Spinal cord (tissue), 10 donors: ENCODE measurements at places on chromosomes 5 and 9. TPM values are rescaled to one million over a fixed set of nuclear protein-coding genes. Genes with fewer than 3 reads are reported as not detected.

The SMIM33 gene
- not detected for total RNA-seq

The OR13J1 gene
- 0.10 TPM for total RNA-seq

DNA sequence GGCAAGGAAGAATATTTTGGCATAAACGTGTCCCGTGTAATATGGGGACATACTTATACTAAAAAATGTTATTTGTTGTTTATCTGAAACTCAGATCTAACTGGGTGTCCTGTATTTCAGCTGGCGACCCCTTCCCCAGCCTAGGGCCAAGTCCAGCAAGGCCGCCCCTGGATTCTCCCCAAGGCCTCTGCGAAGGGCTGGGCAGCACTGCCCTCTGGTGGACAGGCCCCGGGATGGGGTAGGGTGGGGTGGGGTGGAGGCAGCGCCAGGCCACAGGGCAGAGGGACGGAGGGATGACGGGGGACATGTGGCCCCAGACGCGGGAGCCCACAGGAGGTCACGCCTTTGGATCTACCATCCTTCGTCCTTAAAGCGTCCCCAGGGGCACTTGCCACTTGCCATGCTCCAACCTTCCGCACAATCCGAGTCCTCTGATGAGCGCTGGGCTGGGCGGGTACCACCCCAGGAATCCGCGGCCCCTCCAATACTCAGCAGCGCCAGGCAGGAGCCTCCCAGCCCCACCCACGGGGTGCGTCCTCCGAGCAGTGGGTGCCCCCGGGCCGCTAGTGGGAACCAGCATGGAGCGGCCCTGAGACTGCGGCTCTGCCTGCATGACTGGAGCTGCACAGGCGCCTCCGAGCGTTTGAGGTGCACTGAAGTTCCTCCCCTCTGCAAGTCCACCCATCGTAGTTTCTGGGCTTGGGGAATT, 7.1 kb upstream of the AGPAT2 start:
- peaks cover 3% of the 10 kb centered on the region for H3K36me3 ChIP-seq
- no peak for DNase-seq
- no peak overlapping the region for H3K4me3 ChIP-seq
- no peaks in the 10 kb centered on the region for H3K27me3 ChIP-seq
- no peak overlapping the region for H3K27ac ChIP-seq

DNA sequence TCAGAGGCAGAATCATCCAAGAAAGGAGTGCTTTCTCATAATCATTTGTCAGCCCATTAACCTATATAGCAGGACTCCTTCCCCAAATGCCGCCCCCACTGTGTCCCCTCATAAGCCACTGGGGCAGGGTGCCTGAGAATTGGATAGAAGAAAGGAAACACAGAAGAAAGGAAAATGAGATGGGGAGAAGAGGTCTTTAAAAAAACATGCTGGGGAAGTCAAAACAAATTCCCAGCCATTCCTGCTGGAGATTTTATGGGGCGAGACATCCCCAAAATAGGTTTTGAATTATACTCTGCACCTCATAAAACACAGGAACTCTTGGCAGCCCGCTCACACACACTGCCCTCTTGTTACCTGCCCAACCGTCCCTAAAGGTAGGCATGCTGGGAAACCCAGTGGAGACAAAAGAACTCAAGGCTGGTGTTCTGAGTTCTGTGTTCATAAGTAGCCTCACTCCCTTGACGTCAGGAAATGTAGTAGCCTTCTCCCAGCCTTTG, 19.7 kb downstream of the ASTN2 start:
- H3K27ac ChIP-seq: no peak overlapping the region
- no peak overlapping the region for H3K4me3 ChIP-seq
- H3K36me3 ChIP-seq: peaks cover 2% of the 10 kb centered on the region
- DNase-seq: no peak

DNA sequence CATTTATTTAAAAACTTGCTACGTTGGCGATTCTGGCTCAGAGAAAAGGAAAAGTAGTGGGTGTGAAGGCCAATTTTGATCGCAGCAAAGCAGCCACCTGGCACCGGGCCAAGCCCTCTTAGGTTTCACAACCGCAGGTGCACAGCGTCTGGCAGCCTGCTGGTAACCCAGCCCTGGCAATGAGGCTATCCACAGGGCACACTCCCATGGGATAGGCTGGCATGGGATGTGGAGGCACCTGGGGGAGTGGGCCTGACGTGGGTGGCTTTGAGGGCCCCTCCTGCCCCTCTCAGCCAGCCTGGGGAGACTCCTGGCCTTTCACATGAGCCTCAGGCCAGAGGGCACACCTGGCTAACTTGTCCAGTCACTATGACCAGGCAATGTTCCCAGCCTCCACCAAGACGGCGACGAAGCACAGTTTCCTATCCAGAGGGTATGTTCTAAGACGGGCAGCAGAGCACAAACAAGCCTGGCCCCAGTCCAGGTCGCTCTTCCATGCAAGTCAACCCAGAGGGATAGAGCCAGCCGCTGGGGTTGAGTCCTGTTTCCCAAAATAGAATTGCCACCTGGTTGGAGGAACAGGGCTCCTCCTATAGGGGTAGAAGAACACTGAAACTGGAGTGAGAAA, 19.0 kb downstream of the CMBL start:
- H3K27me3 ChIP-seq: no peaks in the 10 kb centered on the region
- no peak overlapping the region for H3K27ac ChIP-seq
- no peak for DNase-seq

DNA sequence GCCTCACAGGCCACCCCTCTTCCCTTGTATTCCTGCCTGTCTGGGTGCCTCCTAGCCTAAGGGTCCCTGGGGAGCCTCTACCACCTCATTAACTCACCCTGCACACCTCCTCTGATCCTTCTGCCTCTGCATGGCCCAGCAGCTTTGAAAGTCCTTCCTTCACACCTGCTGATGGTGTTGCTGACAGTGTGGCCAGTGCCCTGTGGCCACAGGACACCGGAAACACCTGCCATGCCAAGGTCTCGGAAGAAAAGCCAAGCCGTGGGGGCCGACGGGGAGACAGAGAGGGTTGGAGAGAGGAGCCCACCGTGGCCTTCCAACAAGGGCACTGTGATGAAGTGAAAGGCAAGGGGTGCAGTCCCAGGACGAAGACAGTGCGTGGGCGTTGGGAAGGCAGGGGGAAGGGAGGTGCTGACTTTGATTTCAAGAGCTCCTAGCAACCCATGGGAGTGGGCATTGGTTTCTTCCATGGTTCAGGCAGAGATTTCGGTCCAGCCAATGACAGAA, 4.1 kb downstream of the BTNL9 start:
- no peaks in the 10 kb centered on the region for H3K4me1 ChIP-seq
- H3K36me3 ChIP-seq: no peaks in the 10 kb centered on the region
- no peak overlapping the region for H3K27ac ChIP-seq
- no peak for DNase-seq
- peaks cover 23% of the 10 kb centered on the region for H3K27me3 ChIP-seq

DNA sequence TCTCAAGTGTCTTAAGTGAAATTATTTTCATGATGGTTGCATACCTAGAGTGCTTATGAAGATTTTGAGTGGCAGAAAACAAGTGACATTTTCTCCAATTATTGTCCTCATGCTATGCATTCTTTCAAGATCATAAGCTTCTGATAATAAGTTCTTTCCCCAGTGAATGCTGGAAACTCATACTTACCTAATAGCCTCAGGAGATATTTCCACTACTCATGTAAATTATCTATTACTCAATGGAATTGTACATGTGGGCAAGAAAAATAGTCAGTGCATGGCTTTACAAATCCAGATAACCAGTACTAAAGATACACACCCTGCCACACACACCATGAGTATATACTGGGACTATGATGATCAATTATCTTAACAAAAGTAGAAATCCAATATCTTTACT, 1219.4 kb upstream of the C9orf72 start:
- no peaks in the 10 kb centered on the region for H3K27me3 ChIP-seq
- H3K36me3 ChIP-seq: no peaks in the 10 kb centered on the region
- no peak overlapping the region for H3K27ac ChIP-seq

- H3K27me3 ChIP-seq: no peaks in the 10 kb centered on the region
- H3K4me1 ChIP-seq: peaks cover 24% of the 10 kb centered on the region
- peak; percentile 51 for DNase-seq
- H3K36me3 ChIP-seq: peaks cover 11% of the 10 kb centered on the region
These were observed 37.5 kb downstream of the MAP1B start for GRCh38 chr5:72144762-72145161.

- no peak for DNase-seq
- H3K36me3 ChIP-seq: no peaks in the 10 kb centered on the region
- no peaks in the 10 kb centered on the region for H3K27me3 ChIP-seq
These were observed 736.5 kb downstream of the CETN3 start for GRCh38 chr5:89673019-89673418.

- no peaks in the 10 kb centered on the region for H3K36me3 ChIP-seq
- DNase-seq: no peak
- no peaks in the 10 kb centered on the region for H3K4me1 ChIP-seq
- H3K27ac ChIP-seq: no peak overlapping the region
- no peaks in the 10 kb centered on the region for H3K27me3 ChIP-seq
These were observed 82.6 kb upstream of the SMIM32 start for GRCh38 chr5:136275601-136276000.

GRCh38 chr5:106796081-106796480, 874.7 kb downstream of the EFNA5 start:
- no peaks in the 10 kb centered on the region for H3K27me3 ChIP-seq
- DNase-seq: no peak
- H3K4me3 ChIP-seq: no peak overlapping the region
- H3K4me1 ChIP-seq: no peaks in the 10 kb centered on the region
- H3K27ac ChIP-seq: no peak overlapping the region

- no peak overlapping the region for H3K4me3 ChIP-seq
- DNase-seq: no peak
- H3K27me3 ChIP-seq: no peaks in the 10 kb centered on the region
- H3K27ac ChIP-seq: no peak overlapping the region
These were observed 82.3 kb upstream of the TLE4 start for GRCh38 chr9:79489261-79490000.

- H3K27ac ChIP-seq: no peak overlapping the region
- DNase-seq: no peak
- no peaks in the 10 kb centered on the region for H3K4me1 ChIP-seq
- H3K4me3 ChIP-seq: no peak overlapping the region
- no peaks in the 10 kb centered on the region for H3K27me3 ChIP-seq
- H3K36me3 ChIP-seq: no peaks in the 10 kb centered on the region
These were observed 304.7 kb upstream of the POU5F2 start for GRCh38 chr5:94045839-94046782.

DNA sequence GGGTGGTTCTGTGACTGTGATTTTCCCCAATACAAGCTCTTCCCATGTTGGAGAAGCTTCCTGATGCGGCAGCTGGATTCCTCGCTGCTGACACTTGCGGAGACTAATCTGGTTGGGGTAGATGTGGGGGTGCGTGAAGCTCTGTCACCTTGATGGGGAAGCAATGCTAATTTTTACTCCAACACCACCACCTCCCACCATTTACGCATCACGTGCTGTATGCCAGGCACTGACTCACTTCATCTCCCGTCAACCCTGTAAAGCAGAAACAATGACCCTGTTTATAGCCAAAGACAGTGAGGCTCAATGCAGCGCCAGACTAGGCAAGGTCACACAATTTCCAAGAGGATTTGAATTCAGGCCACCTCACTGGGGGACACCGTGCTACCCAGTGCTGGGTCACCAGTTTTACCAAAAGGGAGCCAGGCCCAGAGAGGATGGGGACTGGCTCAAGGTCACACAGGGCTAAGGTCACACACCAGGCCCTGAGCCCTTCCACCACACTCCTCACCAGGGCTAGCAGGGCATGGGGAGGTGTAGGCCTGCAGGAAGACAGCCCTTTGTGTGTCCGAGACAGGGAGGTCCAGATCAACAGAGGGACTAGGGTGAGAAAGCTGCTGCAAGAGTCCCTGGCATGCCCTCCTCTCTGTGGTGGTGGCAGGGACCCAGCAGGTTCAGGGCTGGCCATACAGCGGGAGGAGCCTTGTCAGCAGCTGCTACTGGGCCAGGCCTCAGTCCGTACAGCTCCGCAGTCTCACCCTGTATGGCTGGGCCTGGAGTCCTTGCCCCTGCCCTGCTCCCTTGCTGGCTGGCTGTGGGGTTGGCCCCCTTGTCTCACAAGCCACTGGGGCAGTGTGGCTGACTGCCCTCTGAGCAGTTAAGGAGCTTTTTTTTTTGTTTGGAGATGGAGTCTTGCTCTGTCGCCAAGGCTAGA, 3.3 kb downstream of the STKLD1 start:
- no peak overlapping the region for H3K4me3 ChIP-seq
- no peak for DNase-seq
- H3K27me3 ChIP-seq: no peaks in the 10 kb centered on the region
- H3K4me1 ChIP-seq: peaks cover 13% of the 10 kb centered on the region
- H3K27ac ChIP-seq: no peak overlapping the region
- H3K36me3 ChIP-seq: no peaks in the 10 kb centered on the region

- peaks cover 14% of the 10 kb centered on the region for H3K4me1 ChIP-seq
- H3K27me3 ChIP-seq: peaks cover 16% of the 10 kb centered on the region
- H3K27ac ChIP-seq: no peak overlapping the region
- no peak overlapping the region for H3K4me3 ChIP-seq
These were observed 17.3 kb upstream of the MSX2 start for GRCh38 chr5:174706997-174707572.

GRCh38 chr9:120177121-120177520, 402.8 kb downstream of the CDK5RAP2 start:
- no peak overlapping the region for H3K27ac ChIP-seq
- H3K4me1 ChIP-seq: no peaks in the 10 kb centered on the region
- H3K27me3 ChIP-seq: no peaks in the 10 kb centered on the region

DNA sequence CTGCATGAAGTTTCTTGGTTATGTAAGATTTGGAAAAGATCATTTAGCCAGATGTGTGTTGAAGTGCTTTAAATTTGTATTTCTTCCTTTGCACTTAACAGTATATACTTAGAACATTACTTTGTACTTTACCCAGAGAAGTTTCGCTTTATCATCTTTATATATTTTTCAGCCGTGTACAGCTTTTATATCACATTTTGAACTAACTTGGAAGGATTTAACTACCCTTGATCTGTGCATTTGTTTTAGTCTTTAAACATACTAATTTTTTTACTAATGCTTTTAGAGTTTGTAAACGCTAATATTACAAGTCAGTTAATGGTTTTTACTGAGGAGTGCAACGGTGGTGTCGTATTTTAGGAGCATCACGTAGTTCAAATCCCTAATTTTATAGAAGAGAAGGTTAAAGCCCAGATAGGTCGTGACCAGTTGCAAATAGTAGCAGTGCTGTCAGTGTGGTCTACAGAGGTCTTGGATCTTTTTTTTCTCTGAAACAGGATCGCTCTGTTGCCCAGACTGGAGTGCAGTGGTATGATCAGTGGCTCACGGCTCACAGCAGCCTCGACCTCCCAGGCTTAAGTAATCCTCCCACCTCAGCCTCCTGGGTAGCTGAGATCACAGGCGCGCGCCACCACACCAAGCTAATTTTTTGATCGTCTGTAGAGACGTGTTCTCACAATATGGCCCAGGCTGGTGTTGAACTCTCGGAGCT, 2.0 kb downstream of the MATR3 start:
- H3K27ac ChIP-seq: peak overlapping the region; percentile 100
- peaks cover 19% of the 10 kb centered on the region for H3K4me1 ChIP-seq
- H3K4me3 ChIP-seq: peak overlapping the region; percentile 99
- H3K36me3 ChIP-seq: no peaks in the 10 kb centered on the region

DNA sequence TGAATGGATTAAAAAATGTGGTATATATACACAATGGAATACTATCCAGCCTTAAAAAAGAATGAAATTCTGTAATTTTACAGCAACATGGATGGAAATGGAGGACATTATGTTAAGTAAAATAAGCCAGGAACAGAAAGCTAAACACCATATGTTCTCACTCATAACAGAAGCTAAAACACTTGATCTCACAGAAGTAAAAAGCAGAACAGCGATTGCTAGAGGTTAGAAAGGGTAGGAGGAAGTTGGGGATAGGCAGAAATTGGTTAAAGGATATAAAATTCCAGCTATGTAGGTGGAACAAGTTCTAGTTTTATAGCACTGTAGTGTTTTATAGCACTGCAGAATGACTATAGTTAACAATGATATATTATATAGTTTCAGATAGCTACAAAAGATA, 15.8 kb downstream of the MARCHF3 start:
- DNase-seq: no peak
- no peaks in the 10 kb centered on the region for H3K4me1 ChIP-seq
- H3K36me3 ChIP-seq: no peaks in the 10 kb centered on the region
- H3K27ac ChIP-seq: no peak overlapping the region
- no peak overlapping the region for H3K4me3 ChIP-seq
